ENCODE measurements at places on chromosomes 5 and 9. TPM values are rescaled to one million over a fixed set of nuclear protein-coding genes. Genes with fewer than 3 reads are reported as not detected.

The EFNA5 gene
- 10.2 TPM for total RNA-seq

GRCh38 chr5:67416986-67417385, 220.4 kb upstream of the CD180 start:
- DNase-seq, result no peak

DNA sequence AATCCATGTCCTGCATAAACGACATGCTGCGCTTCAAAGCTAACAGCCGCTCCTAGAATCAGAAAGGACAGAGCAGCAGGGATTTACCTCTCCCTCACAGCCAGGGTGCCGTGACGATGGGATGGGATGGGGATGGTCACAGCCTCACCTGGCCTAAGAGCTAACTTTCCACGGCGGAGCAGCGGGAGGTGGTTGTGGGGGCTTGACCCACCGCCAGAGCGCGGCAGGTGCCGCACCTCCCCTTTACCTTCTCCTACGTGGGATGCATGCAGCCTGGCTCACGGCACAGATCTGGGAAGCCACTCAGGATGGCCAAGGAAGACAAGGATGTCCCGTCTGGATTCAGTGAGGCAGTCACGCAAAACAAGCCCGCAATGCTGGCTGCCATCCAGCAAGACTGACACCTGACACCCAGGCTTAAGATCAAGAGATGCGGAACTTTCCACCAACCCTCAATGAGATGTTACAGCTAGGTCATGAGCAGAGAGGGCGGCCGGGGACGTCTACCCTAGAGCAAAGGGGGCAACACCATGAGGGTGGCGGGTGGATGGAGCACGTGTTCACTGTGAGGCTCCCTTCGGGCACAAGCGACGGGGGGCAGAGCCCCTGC, 5.8 kb downstream of the BRD9 start:
- no peak for DNase-seq

DNA sequence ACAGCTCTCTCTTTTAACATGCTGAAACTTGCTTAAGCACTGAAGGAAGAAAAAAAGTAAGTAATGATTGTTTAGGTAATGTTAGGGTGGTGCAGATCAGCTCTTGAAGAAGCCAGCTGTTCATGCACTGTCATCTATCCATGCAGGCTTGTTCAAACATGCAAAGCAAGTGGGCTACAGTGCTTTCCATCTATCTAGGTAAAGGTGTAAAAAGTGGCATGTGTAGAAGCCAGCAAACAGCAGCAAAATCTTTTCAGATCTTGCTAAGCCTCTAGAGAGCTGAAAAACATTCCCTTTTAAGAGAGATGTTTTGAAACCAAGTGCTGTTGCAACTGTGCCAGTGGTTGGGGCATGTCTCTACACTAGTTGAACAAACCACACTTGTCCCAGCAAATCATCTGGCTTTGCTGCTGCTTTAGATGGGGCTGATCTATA, 214.4 kb downstream of the EFNA5 start:
- DNase-seq, result no peak

DNA sequence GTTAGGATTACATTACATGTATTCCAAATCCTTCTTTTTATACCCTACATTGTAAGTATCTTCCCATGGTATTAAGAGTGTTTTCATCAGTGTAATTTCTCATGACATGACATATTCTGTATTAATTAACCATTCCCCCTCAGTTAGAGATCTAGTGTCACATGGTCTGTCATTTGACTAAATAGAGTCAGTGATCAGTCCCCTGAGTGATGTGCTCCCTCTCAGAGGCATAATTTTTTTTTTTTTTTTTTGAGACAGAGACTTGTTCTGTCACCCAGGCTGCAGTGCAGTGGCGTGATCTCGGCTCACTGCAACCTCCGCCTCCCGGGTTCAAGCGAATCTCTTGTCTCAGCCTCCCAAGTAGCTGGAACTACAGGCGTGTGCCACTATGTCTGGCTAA, 218.6 kb downstream of the TTLL11 start:
- DNase-seq, result no peak

GRCh38 chr9:98117984-98118639, 910 bp downstream of the TRIM14 start:
- DNase-seq, result no peak

The ZNF483 gene
- total RNA-seq, result 5.1 TPM

The SCAI gene
- total RNA-seq, result 22.3 TPM

DNA sequence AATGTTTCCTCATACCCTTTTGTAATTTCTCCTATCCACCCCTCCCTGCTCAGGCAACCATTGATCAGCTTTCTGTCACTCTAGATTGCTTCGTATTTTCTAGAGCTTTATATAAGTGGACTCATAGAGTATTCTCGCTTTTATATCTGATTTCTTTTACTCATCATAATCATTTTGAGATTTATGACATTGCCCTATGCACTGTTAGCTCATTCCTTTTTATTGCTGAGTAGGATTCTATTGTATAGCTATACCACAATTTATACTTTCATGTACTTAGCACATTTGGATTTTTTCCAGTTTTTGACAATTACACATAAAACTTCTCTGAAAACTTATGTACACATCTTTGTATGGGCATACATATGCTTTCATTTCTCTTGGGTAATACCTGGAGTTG, 68.9 kb downstream of the MEGF10 start:
- DNase-seq, result no peak

GRCh38 chr5:9441610-9442009, 104.3 kb downstream of the SEMA5A start:
- no peak for DNase-seq

GRCh38 chr5:112643339-112643971, 94.2 kb upstream of the APC start:
- no peak for DNase-seq

DNA sequence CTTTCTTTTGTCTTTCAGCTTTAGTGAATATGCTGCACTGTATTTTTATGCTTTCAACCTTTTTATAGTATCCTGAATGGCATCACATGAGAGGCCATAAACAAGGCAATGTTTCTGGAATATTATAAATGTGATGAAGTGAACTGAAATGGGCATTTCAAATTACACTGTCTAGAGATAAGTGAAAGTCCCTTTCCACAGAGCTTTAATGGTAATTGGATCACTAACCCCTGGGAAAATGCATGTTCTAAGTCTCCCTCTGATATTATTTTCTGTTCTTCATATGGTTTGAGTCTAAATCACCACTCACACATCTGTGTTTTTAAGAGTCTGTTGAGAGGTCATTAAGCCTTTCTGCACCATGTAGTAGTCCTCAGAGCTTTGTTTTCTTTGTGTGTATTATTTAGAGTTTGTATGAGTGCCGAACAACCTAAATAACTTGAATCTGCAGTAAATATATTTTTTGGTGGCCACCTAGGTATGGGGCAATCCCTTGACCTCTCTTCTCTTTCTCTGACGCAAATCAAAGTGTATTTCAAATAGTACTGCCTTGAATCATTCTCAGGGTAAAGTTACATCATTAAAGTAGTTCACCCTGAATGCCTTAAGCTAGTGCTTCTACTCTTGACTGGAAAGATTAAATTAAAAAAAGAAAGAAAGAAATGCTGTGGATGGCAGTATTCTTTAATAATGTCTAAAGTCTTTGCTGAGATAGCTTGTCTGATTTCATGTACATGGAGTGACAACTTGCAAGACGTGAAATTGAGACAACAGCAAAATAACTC, 1931.0 kb upstream of the CDH6 start:
- DNase-seq, result no peak

- DNase-seq, result no peak
Observed at GRCh38 chr9:133715295-133715865, 22.8 kb downstream of the SARDH start.

DNA sequence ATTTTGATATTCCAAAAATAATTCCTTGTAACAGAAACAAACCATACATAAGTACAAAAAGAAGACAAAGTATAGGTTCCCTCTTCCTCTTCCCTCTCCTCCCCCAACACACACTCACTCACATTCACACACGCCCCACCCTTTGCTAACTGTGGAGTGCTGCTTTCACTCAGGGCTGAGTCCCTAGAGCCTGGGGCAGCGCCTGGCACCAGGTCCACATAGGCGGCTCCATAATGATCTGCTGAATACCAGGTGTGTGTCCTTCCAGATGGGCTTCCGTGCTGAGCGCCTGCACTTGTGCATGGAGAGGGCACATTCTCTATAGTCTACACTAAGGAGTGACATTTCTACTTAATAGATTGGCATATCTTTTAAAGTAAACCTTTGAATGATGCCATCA, 3.7 kb downstream of the SEMA4D start:
- no peak for DNase-seq

GRCh38 chr5:139690064-139690802, 42.1 kb downstream of the CXXC5 start:
- no peak for DNase-seq
